ENCODE measurements at places on chromosomes 5 and 9.

DNA sequence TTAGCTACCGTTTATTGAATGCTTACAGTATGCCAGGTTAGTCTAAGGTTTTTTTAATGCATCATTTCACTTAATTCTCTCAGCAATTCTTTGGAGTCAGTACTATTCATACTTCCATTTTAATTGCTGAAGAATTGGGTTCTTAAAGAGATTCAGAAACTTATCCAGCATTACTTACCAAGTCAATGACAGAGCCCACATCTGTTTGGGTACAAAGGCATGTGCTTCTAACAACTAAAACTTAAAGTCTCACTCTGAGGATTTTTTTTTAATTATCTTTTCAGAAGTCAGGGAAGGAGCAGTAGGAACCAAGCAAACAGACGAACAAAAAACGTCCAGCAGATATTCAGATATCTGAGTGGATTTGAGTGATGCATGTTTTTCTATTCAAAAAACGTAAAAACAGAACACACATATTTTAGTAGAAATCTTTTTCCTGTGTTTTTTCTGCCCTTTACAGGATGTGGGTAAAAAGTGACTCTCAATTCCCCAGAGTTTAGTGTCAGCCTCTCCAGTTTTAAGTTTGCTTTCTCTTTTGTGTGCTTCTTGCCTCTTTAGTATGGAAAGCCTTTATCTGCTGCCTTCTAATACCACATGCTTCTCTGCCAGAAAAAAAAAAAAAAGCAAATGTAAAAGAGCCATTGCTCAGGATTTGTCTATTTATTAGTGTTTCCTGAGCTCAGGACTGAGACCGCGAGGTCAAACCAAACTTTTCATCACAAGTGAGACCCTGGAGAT lies 118.0 kb downstream of the PRKACG start:
- DNase-seq: no peak

- DNase-seq: peak; percentile 73
Observed at GRCh38 chr9:120885958-120886357, 9.0 kb upstream of the PHF19 start.

- DNase-seq: no peak
Observed at GRCh38 chr5:75072061-75072460, 19.7 kb upstream of the GCNT4 start.

GRCh38 chr5:1472964-1473628 lies 27.9 kb upstream of the SLC6A3 start:
- DNase-seq: no peak

DNA sequence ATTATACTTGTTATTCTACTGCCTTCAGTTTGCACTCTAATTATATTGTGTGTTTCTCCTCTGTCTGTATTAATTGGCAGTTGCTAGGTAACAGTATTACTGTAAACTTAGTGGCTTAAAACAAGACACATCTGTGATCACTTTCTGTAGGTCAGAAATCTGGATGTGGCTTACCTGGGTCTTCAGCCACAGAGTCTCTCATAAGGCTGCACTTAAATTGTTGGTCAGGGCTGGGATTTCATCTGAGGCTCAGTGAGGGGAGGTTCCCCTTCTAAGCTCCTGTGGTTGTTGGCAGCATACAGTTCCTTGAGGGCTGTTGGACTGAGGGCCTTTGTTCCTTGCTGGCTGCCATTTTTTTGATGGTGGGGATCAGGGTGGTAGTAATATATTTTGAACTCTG lies 68.8 kb downstream of the SLC44A1 start:
- DNase-seq: no peak

DNA sequence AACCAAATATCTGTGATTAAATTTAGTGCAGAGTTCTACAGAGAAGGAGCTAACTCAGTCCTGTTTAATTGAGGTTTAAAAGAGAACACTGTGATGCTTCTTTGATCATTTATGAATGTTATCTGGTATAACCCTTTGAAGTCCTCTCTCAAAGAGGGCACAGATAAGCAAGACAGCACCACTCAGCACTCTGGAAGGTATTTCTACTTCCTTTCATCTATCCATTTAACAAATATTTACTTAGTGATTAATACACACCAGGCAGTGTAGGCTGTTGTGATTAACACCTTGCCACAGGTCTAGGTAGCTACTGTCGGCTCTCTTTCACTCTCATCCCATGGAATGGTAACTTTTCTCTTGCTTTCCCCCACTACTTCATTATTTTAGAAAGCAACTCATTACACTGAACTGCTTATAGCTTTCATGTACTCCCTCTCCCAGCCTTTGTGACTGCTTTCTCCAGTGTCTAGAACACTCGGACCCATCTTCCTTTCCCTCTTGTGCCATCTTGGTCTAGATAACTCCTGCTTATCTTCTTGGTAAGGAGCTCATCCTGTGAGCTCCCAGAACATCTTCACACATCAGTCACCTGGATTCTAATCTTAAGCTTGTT lies 54.7 kb downstream of the GLDC start:
- DNase-seq: no peak

DNA sequence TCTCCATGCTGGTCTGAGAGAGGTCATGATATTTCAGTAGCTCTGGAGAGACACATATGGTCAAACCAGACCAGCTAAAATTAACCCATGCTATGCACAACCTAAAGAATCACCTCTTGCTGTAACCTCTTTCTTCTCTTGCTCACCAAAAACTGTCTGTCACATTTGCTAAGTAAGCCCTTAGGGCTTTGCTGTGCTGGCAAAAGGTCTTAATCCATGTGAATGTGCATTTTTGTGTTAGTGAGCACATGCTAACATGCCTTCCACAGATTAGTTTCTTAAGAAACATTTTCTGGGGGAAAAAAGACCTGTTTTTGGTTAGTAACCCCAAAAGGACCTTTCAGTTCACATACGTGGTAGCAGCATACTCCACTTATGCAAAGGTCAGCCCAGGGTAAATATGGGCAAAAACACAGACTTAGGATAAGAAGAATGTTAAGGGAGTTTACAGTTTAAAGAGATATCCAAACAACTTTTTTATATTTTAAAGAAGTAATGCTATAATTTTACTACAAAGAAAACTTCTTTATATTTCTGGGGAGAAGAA lies 124.2 kb upstream of the CCDC152 start:
- no peak for DNase-seq

- peak; percentile 54 for DNase-seq
Observed at GRCh38 chr9:967903-968641, 8.4 kb upstream of the DMRT3 start.

DNA sequence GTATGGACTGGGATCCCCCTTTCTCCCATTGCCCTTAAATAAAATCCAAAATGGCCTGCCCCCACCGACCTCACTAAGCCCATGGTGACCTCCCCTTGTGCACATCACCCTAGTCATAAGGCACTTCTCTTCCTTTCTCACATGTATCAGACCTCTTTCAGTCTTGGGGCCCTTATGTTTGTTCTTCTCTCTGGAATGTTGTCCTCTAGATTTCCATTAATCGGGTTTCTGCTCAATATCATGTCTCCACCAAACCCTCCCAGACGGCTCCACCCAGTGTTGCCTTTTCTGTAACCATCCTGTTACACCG lies 196.3 kb downstream of the ERCC6L2 start:
- no peak for DNase-seq

DNA sequence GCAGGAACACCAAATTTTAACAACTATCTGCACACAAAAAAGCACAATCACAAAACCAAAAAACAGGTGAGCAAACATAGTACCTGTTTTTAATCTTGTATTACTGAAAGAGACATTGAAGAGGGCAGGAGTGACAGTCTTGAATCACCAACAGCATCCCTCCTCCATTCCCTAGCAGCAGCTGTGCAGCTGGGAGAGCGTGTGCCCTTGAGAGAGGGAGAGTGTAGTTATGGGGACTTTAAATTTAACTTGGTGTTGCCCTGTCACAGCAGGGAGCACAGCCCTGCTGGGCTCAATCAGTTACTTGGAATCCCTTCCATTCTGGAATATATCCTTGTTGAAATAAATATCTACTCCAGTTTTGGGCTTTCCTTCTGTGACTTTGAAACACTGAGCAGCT lies 1938.7 kb upstream of the NUDT12 start:
- no peak for DNase-seq

DNA sequence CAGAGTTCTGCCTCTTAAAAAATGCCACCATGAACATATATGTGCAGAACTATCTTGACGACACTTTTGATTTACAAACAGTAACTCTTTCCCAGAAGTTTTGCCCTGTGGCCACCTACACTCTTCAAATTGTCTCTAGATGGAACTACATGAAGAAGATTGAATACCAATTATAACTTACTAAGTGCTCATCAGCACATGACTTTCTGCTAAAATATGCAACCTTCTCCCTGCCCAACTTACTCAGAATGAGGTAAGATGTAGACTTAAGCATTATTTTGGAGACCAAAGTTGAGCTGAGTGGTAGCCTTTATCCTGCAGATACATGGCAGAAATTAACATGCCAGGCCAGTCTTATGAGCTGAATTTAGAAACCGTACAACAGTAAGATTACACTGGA lies 105.4 kb downstream of the SEMA5A start:
- DNase-seq: no peak

- no peak for DNase-seq
Observed at GRCh38 chr5:72313141-72313540, 6.9 kb downstream of the MRPS27 start.

DNA sequence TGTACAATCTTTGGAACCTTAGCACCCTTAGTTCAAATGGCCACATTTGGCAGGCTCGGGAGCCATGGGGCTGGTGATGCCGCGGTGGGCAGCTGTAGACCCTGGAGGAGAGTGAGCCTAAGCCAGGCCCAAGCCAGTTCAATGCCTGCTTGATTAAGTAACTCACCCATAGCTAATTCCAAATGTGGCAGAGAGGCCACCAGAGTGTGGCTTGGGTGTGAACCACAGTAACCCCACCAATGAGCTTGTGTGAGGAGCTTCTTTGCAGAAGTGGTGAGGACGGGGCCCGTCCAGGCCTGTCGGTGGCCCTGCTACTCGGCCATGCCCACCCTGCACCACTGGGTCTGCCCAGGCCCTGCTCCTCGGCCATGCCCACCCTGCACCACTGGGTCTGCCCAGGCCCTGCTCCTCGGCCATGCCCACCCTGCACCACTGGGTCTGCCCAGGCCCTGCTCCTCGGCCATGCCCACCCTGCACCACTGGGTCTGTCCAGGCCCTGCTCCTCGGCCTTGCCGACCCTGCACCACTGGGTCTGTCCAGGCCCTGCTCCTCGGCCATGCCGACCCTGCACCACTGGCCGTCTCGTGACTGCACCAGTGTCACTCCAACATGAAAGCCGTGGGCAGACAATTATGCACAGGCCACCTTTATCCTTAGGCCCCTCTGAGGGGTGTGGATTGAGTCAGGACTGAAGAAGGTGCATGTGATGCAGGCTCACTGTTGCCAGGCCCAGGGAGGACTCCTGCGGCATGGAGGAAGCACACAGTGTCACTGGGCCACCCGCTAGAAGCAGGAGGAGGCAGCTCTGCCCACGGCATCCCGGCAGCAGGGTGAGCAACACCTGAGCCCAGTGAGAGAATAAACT lies 75.4 kb downstream of the MRPL36 start:
- no peak for DNase-seq

- no peak for DNase-seq
Observed at GRCh38 chr9:102779356-102779755, 215.8 kb upstream of the CYLC2 start.

DNA sequence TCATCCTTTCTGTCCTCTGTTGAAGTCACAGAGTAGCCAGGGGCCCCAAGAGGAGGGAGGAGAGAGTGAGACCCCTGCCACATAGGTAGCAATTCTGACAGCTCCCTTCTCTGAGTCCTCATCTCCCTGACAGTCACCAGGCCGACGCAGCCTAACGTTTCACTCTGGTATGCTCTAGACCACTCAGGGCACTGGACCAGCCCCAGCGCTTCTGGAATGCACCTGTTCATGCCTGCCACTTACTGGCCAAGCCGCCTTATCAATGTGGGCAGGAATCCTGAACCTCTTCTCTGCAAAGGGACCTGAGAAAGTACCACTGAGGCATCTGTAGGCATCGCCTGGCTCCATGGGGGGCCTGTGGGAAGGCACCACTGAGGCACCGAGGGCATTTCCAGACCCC lies 50.2 kb downstream of the SECISBP2 start:
- DNase-seq: no peak

GRCh38 chr5:112549605-112550166 lies 130.6 kb upstream of the EPB41L4A start:
- DNase-seq: no peak

- no peak for DNase-seq
Observed at GRCh38 chr9:84751921-84752320, 82.4 kb downstream of the NTRK2 start.

Measured in tongue (tissue), 3 donors.